ENCODE measurements at places on chromosomes 5 and 9.

GRCh38 chr5:147673266-147673665 lies 109.3 kb downstream of the JAKMIP2 start:
- DNase-seq = no peak

DNA sequence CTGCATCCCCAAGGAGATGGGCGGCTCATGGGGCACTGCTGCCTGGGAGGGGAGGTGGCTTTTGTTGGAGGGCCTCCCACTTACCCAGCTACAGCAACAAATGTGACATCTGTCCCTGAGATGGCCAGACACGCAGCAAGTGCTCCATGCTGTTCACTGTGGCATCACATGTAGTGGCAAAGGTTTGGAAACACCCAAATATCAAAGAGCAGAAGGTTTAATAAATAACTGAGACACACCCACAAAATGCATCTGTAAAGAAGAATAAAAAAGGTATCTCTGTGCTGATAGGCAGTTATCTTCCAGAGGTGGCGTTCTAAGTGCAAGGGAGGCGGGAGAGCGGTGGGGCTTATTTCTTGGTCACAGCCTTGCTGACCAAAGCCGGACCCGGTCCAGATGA lies 23.3 kb upstream of the CLPTM1L start:
- no peak for DNase-seq

- DNase-seq = no peak
These were observed 41.7 kb downstream of the ICE1 start for GRCh38 chr5:5464036-5464715.

GRCh38 chr5:139985290-139985689 lies 57.8 kb downstream of the NRG2 start:
- DNase-seq = no peak

- peak; percentile 58 for DNase-seq
These were observed 1.4 kb downstream of the CHD1 start for GRCh38 chr5:98927242-98927988.

DNA sequence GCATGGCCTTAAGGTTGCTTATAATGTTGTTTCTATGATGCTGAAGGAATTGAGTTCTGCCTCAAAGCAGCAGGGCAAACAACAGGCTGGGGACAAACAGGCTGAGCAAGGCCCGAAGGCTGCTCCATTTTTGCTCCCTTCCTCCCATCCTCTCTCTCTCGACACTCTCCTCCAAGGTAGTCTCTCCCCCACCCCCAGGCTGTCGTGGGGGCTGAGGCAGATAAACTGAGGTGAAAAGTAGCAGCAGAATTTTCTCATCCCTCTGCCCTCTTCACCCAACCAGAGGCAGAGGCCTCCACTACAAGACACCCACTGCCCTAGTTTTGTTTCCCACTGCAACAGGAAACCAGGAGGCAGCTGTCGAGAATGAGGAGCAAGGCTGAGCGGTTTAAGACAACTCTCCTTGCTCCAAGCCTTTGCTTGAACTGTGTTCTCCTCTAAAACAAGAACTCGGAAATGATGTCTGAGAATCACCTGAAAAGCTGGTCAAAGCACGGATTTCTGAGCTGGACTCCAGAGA lies 13.5 kb upstream of the GNA14 start:
- no peak for DNase-seq

DNA sequence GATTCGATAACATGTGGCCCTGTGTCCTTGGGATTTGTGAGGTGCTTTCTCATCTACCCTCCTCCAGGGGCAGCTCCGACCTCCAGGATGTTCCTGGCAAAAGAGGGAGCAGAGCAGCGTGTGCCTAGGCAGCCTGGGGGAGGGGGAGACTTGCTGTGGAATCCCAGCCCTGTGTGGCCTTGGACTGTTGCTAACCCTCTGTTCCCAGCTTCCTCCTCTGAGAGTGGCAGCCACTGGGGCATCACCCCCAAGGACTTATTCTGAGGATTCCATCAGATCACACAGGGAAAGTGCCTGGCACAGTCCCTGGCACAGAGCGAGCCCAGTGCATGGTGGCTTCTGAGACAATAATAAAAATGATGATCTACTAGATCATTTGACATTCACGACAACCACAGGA lies 265.1 kb upstream of the MVB12B start:
- DNase-seq = no peak

GRCh38 chr5:158922816-158923215 lies 176.9 kb downstream of the EBF1 start:
- DNase-seq = no peak

- DNase-seq = no peak
These were observed 419.8 kb downstream of the CETN3 start for GRCh38 chr5:89989776-89990175.

- DNase-seq = no peak
These were observed 94.3 kb downstream of the TSSK1B start for GRCh38 chr5:113340537-113340936.
